Renal cortical epithelial cell (primary cell): ENCODE measurements at places on chromosomes 2 and 18. TPM values are rescaled to one million over a fixed set of nuclear protein-coding genes. Genes with fewer than 3 reads are reported as not detected.

GRCh38 chr2:166458674-166459073 lies 35.4 kb downstream of the SCN7A start:
- DNase-seq, result no peak

The ANO7 gene
- 1.2 and 1.8 TPM in 2 replicates for total RNA-seq

- DNase-seq, result no peak
Measured at GRCh38 chr18:51997129-51997528, 342.9 kb upstream of the DCC start.

The BMP10 gene
- not detected in 2 replicates for total RNA-seq

- DNase-seq, result no peak
Measured at GRCh38 chr2:66189553-66189952, 245.4 kb upstream of the MEIS1 start.

DNA sequence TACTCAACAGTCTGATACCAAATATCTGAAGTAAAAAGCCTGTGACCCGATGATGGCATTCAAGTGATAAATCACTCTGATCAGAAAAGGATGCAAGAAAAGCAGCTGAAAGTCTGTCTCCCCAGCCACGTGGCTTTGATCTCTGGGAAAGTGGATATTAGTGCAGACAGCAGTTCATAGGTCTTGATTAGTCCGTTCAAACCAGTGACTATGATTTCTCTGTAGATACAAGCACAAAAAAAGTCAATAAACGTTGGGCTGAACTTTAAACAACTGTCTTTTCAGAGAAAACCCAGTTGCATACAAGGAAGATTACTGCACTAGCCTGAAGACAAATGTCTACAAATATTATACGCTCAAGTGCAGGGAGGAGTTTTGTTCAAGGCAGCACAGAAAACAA lies 107.7 kb upstream of the CDC42EP3 start:
- no peak for DNase-seq

DNA sequence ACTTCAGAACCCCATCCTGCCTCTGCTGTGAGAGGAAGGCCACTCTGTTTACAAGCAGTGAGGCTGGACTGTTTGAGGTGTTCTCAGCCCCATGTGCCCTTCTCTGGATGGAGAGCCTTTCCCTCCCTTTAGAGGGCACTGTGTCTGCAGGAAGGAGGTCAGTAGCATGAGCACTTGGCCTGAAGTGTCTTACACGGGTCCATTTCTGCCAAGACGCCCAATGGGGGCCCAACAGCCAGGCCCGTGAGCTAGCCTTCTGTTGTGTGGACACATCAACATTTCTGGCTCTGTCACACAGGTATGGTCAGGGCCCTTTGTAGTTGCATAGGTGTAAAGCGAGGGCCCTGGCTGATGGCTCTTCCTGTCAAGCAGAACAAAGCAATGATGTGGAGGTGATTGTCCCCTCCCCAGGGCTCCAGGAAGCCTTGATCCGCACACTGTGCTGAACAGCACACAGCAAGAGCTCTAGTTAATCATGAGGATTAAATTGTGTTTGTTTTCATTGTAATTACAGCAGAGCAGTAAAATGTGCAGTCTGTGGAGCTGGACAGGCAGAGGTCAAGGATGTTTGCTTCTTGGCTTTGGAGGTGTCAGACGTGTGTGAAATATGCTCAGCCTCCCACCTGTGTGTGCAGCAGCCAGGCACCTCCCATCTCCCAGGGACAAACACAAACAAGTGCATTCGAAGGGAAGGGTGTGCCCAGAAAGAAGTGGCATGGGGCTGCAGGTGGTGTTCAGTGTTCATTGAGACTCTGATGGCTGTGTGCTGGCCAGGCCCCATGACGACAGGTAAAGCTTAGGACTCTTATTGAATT lies 132.1 kb downstream of the SH3RF3 start:
- no peak for DNase-seq

The CD8A gene
- total RNA-seq, result 0.17 TPM in 1 of 2 replicates, not detected in the other

- no peak for DNase-seq
Measured at GRCh38 chr2:233996000-233996399, 54.5 kb upstream of the SPP2 start.

- peak; percentile 97 for DNase-seq
Measured at GRCh38 chr2:42446503-42447271, 47.1 kb downstream of the KCNG3 start.

The BCL11A gene
- total RNA-seq, result 0.80 and 1.0 TPM in 2 replicates

DNA sequence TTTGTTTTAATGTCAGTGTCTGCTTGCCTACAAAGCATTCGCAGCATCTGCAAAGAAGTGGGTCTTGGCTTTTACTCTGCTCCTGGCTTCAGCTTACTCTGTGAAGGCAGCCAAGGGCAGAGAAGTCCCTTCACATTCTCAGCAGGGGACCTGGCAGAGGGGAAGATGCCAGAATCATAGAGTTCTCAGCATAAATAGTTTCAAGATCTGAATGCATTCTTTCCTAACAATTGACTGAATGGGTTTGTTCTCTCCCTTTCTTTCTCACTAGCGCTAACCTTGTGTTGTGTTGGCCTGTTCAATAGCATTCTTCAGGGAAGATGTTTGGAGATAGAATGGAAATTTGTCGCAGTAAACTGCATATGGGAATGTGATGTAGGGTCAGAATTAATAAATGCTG lies 106.9 kb downstream of the FARSB start:
- DNase-seq, result no peak

The CSRNP3 gene
- 0.87 and 4.2 TPM in 2 replicates for total RNA-seq

GRCh38 chr2:184040230-184040629 lies 558.1 kb upstream of the ZNF804A start:
- no peak for DNase-seq

DNA sequence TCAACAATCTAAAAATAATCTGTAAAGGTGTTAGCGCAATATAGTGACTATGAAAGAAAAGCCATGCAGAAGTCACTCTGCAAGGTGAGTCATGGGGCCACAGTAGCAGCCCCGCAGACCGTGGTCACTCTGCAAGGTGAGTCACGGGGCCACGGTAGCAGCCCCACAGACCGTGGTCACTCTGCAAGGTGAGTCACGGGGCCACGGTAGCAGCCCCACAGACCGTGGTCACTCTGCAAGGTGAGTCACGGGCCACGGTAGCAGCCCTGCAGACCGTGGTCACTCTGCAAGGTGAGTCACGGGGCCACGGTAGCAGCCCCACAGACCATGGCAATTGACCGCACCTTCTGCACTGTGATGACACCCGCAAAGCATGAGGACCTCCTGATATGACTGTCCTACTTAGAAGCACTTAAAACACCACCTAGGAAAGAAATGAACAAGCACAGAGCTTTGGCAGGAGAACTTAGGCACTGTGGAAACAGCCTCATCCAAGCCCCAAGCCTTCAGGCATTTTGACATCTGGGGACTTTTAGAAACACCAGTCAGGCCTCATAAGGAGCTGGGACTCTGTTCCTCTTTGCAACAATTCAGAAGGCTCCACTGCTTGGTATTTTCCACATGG lies 70.1 kb downstream of the LDLRAD4 start:
- DNase-seq, result no peak

The FRZB gene
- not detected in 2 replicates for total RNA-seq

The SLC30A3 gene
- total RNA-seq, result 0.10 TPM in 1 of 2 replicates, not detected in the other

DNA sequence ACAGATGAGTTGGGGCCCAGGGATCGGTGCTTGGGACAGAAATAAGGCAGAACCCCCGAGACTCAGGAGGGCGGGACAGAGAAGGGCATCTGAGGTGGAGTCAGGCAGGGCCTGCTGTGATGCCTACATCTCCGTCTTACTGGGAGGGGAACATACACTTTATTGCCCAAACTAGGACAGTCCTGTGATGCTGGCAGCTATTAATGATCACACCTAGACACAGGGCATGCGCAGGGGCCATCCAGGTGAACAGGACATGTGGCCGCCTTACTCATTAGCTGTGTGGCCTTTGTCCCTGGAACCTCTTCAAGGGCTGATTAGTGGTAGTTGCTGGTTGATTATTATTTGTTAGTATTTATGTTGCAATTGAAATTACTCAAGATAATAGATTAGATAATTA lies 33.2 kb downstream of the MLPH start:
- no peak for DNase-seq

- DNase-seq, result no peak
Measured at GRCh38 chr18:45834306-45834705, 8.8 kb downstream of the SIGLEC15 start.

DNA sequence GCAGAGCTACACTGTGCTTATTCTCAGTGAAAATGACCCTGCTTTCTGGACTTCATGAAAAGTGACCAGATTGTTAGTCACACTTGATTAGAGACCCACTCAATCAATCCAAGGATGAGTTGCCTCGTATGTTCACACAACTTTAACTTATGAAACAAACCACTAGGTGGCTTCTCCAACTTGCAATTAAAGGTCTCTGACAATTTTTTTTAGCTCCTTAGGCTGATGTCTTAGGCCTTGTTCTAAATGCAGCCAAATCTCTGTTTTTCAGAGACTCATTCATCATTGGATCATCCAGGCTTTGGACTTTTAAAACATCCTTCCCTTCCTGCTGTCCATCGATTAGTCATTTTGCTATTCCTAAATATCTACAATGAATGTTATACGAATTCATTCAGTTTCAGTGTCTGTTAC lies 63.4 kb downstream of the MREG start:
- peak; percentile 76 for DNase-seq

- peak; percentile 6 for DNase-seq
Measured at GRCh38 chr2:202815548-202816360, 55.8 kb downstream of the ICA1L start.

The PTPRN gene
- total RNA-seq, result 0.35 and 0.52 TPM in 2 replicates

GRCh38 chr2:11430729-11431128 lies 35.2 kb downstream of the E2F6 start:
- DNase-seq, result peak; percentile 33

The LRRC30 gene
- not detected in 2 replicates for total RNA-seq

DNA sequence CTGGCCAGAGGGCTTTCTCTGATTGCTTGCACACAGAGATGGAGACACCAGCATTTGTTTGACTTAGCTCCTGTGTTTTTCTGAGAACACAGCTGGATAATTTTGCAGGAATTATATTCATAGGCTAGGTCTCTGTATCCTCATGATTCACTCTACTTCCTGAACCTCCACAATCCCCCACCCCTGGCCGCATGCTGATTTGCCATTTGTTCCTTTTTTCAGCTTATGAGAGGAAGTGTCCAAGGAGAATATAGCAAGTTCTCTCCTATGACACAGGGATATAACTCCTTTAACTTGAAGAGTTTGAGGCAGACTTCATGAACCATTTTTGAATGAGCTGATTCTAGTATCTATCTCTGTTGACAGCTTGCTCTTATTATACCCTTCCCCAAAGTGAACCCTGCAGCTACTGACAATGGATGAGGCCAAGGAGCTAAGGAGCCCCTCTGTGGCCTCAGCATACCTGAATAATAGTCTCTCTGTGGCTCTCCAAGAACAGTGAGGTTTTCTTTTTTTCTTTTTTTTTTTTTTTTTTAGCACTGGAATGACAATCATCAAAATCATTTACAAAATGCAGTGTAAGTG lies 15.4 kb downstream of the CAVIN2 start:
- no peak for DNase-seq

DNA sequence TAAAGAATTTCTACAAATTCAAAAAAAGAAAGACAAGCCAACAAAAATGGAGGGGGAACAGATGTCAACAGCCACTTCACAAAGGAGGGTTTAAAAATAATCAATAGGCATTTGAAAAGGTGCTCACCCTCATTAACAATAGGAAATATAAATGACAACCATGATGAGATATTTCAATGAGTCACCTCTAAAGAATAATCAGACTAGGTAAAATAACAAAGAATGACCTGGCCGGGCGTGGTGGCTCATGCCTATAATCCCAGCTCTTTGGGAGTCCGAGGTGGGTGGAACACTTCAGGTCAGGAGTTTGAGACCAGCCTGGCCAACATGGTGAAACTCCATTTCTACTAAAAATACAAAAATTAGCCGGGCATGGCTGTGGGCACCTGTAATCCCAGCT lies 133.6 kb downstream of the KCNE4 start:
- no peak for DNase-seq

GRCh38 chr2:24509840-24510239 lies 18.8 kb downstream of the NCOA1 start:
- no peak for DNase-seq

DNA sequence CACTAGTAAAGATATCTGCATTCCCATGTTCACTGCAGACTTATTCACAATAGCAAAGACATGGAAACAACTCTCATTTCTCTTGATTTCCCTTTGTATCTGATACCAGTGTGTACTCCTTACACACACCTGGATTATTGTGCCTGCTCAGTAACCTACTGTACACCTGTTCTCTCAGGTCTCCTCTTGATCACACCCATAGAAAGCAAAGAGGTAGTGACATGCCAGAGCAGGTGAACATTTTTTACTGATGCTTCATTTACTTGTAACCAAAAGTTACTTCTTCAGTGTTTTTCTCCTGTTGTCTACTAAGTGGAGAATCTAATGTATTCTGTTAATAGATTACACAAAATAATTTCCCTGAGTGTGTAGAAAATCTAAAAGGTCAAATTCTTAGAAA lies 46.8 kb downstream of the CDH19 start:
- no peak for DNase-seq

DNA sequence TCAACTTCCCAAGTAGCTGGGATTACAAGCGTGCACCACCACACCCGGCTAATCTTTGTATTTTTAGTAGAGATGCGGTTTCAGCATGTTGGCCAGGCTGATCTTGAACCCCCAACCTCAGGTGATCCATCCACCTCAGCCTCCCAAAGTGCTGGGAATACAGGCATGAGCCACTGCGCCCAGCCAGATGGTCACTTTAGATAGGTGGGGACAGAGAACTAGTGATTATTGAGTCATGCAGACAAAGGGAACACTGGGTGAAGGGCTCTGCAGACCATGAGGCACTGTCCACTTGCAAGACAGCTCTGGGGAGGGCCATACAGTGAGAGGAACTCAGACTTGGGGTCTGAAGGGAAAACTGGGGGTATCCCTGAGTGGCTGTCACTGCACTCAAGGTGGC lies 58.4 kb upstream of the POMC start:
- no peak for DNase-seq

The CKAP2L gene
- total RNA-seq, result 0.40 and 4.2 TPM in 2 replicates

The STON1 gene
- total RNA-seq, result 1.0 and 6.8 TPM in 2 replicates

GRCh38 chr2:217092710-217093379 lies 233.0 kb upstream of the TNP1 start:
- no peak for DNase-seq

DNA sequence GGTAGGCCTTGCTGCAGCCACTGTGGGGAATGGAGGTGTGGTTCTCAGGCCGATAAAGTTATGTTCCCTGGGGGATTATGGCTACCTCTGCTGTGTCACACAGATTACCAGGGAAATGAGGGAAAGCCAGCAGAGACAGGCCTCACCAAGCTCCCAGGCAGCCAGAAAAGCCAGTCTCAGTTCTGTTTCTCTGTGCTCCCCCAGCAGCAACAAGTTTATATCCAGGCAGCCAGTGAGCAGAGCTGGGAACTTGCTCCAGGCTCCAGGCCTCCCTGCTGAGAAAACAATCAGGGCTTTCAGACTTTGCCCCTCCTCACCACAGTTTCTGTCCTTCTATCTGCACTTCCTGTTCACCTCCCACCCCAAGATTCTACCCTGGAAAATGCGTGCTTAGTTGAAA lies 596.6 kb upstream of the GYPC start:
- DNase-seq, result no peak

GRCh38 chr2:198499539-198499938 lies 695.1 kb downstream of the PLCL1 start:
- DNase-seq, result peak; percentile 5

GRCh38 chr2:197943731-197944130 lies 139.3 kb downstream of the PLCL1 start:
- no peak for DNase-seq

The NCK2 gene
- total RNA-seq, result 45.7 and 65.0 TPM in 2 replicates
